ENCODE measurements at places on chromosomes 6 and 20. TPM values are rescaled to one million over a fixed set of nuclear protein-coding genes. Genes with fewer than 3 reads are reported as not detected.

The DEFB115 gene
- not detected for total RNA-seq

The GPLD1 gene
- not detected for total RNA-seq

The SYTL3 gene
- 4.4 TPM for total RNA-seq

The HCRTR2 gene
- total RNA-seq, result not detected

The SLC26A8 gene
- total RNA-seq, result not detected

The NKX2-2 gene
- total RNA-seq, result not detected

The APOM gene
- total RNA-seq, result not detected

The TOX2 gene
- total RNA-seq, result 28.4 TPM

The SESN1 gene
- 24.1 TPM for total RNA-seq

The ANGPT4 gene
- not detected for total RNA-seq

The HLA-F gene
- total RNA-seq, result 11.2 TPM

The RSPH9 gene
- not detected for total RNA-seq

The HSPA1L gene
- 0.44 TPM for total RNA-seq

The PPDPF gene
- 130 TPM for total RNA-seq

The FERMT1 gene
- 1.2 TPM for total RNA-seq

The NRSN1 gene
- not detected for total RNA-seq

The SMPD2 gene
- total RNA-seq, result 6.9 TPM

The CDH26 gene
- total RNA-seq, result not detected

The OR2H1 gene
- total RNA-seq, result not detected

The NDRG3 gene
- 25.6 TPM for total RNA-seq

The TBPL1 gene
- 18.2 TPM for total RNA-seq

The VSTM2L gene
- total RNA-seq, result 2.5 TPM

The ZNF831 gene
- total RNA-seq, result not detected

The C20orf202 gene
- not detected for total RNA-seq

The COL9A1 gene
- total RNA-seq, result not detected

The TLDC2 gene
- not detected for total RNA-seq

The ROS1 gene
- total RNA-seq, result not detected

The MDFI gene
- 34.7 TPM for total RNA-seq

The TCP11 gene
- total RNA-seq, result 0.41 TPM

The WFDC12 gene
- not detected for total RNA-seq

The PGM3 gene
- 42.6 TPM for total RNA-seq

The HTR1E gene
- not detected for total RNA-seq

The CDH4 gene
- total RNA-seq, result 11.9 TPM
